Glutamatergic neuron (in vitro differentiated cells): ENCODE measurements at places on chromosomes 1 and 21.
A peak's percentile ranks its signal among the peaks of the same experiment; 100 is the strongest.

- no peak for DNase-seq
Measured at GRCh38 chr1:235239851-235240250, 78.8 kb upstream of the RBM34 start.

DNA sequence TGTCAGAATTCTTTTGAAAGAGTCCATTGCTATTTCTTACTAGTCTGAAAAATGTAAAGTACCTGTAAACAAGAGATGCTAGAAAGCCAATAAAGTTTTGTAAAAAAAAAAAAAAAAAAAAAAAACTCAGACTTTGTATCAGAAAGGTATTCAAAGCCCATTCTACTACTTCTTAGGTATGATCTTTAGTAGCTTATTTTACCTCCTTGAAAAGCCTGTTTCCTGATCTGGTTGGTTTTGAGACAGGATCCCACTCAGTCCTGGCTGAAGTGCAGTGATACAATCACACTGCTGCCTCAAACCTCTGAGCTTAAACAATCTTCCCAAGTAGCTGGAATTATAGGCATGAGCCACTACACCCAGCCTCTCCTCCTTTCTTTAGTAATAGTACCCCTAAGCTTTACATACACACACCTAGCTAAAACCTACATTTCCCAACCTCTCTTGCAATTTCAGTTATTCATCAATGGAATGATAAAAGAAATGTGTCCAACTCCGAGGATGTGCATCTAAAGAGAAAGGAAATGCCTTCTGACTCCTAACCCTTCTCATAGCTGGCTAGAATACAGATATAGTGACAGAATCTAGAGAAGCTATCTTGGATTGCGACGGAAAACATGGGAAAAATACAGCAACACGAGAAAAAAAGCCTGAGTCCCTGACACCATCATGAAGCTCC, 30.6 kb downstream of the EPS15 start:
- DNase-seq = no peak

- no peak for DNase-seq
Measured at GRCh38 chr1:70142075-70142474, 63.3 kb downstream of the LRRC40 start.

DNA sequence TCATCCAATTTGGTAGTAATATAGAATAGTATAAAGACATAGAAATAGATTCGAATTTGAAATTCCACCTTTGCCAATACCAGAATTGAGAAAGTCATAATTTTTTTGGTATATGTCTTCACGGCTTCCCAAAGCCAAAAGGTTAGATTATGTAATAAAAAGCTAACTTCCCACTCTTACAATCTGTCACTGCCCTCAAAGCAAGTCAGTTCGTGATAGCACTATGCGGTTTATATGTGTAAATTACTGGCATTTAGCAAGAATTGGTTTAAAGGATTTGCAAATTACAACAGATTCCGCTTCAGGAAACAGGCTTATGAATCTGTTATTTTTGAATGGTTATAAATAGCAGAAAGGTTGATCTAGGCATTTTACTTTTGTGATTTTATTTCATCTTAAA, 679.4 kb upstream of the ADGRL2 start:
- DNase-seq = no peak

DNA sequence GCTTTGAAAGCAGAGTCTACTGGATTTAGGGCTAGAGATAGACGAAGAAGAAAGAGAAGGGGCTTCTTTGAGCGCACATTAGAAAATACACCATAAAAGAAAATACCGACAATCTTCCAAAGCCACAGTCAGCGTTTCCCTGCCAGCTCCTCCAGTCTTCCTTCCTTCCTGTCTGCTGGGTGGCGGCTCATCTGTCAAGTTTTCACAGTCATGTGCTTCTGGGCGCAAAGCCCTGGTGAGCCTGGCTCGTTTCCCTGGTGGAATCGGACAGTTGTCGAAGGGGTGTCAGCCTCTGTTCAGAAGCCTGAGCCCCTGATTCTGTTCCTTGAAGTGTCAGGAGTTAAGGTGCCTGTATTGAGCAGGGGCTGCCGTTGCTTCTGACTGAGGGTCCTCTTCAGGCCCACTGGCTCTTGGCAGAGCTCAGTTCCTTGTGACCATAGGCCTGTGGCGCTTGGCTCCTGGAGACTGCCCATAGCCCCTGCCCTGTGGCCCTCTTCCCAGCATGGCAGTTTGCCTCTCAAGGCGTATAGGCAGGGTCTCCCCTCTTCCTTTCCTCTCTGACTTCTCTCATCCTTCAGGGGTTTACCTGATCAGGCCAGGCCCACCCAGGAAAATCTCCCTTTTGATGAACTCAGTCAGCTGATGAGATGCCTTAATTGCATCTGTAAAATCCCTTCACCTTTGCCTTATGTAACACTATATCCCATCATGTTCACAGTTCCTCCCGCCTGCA, 58.6 kb downstream of the ADARB1 start:
- no peak for DNase-seq

- DNase-seq = no peak
Measured at GRCh38 chr1:32981003-32981901, 16.6 kb upstream of the RNF19B start.

DNA sequence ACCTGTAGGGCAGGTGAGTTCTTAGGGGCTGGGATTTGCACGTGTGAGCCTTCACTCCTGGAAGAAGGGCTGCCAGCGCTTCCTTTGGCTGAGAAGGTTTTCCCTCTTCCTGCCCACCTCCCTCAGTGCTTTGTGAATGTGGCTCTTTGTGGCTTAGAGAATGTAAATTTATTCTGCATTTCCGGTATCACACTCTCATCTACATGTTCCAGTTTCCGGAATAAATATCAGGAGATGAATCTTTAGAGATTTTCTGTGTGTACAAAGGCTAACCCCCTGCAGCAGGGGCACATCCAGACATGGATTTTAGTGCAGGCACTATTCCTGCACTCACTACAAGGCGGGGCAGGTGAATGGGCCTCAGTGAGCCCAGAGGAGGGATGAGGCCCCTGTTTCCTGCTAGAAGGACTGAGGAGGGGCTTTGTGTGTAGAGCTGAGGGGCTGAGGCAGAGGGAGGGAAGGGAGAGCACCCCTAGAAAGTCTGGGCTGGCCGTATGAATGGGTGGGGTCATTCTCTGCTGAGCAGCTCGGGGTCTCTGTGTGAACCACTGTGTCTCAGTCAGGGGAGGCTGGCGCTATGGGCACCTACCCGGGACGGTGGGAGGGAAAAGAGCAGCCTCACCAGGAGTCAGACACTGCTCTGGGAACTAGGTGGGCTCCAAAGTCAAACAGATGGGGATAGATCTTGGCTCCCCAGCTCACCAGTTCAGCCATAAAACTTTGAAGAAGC, 207.5 kb downstream of the MATN1 start:
- no peak for DNase-seq

DNA sequence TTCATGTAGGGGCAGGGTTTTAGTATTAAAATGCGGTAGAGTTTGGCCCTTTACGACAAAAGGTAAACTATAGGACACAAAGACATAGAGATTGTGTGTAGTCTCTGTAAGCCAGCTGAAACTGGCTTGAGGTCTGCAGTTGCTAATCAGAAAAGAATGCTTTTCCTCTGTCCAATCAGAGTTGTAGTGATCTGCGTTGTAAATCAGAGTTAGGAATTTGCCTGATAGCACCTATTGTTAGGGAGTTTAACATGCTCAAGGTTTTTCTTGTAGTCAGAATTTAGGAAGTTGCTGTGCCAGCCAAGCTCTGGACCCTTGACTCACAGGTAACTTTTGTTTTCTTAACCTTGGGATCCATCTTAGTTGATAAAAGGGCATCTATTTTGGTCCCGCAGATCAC, 61.2 kb upstream of the VTCN1 start:
- no peak for DNase-seq

DNA sequence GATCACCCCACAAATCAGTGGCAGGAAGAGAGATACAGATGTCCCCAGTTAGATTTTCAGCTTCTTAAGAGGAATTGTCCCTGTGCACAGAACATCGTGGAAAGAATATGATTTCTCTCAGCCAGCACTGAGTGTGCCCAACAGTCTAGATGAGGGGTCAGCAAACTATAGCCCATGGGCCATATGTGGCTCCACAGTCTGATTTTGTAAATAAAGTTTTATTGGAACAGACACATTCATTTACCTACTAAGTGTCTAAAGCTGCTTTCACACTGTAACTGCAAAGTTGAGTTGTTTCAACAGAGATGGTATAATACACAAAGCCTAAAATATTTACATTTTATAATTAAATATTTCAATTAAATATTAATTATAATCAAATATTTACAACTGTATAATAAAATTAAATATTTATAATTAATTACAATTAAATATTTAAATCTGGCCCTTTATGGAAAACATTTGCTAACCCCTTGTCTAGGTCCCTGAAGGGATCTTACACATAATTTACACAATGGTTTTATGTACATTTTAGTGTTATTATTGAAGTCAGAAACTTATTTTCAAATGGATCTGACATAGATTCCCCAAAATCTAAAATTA, 407.6 kb downstream of the PTPRU start:
- DNase-seq = no peak

DNA sequence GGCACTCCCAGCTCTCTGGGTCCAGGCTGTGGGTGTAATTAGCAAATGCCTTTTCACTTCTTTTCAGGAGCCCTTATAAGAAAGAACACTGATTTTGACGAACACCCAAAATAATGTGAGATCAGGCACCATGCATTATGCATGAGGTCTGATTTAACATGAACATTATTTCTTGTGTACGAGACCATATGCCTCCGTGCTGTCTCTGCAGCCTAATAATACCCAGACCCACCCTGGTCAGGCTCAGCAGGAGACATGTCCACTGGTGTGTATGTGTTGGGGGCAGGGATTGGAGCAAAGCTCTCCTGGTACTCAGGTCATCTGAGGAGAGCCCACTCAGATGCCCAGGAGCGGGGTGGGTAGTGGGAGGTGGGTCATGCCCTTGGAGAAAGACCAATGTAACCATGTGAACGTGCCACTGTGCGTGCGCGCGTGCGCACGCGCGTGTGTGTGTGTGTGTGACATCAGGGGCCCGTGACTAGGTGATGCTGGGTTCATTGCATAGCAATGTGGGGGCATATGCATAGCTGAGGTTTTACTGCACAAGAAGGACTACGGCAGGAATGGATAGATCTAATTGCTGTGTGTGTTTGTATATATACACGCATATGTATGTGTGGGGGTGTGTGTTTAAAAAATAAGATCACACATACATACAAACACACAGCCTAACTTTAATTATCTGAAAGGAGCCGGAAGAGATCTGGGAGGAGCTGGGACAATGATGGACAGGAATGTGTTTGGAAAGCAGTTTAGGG, 7.1 kb downstream of the POU3F1 start:
- DNase-seq = no peak

GRCh38 chr1:46133181-46133658, 791 bp upstream of the PIK3R3 start:
- peak; percentile 84 for DNase-seq

- no peak for DNase-seq
Measured at GRCh38 chr1:89064632-89065031, 376 bp downstream of the GBP1 start.

- no peak for DNase-seq
Measured at GRCh38 chr1:27275696-27276095, 41.3 kb downstream of the WDTC1 start.

DNA sequence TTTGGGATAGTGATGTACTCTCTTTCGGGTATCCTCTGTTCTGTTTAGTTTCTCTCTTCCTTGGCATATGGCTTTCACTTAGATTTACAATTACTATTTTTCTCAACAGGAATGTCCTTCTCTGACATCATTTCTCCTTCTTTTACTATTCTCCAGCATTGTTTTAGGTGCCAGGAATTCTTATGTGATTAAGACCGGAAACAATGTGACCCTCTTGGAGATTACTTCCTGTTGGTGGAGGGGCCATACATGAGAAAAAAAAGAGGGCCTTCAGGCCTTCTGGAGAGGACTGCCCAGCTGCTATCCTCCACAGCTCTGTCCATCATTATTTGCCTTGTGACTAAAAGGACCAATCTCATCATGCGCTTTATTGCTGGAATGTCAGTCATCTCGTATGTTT, 50.4 kb upstream of the ADAMTS5 start:
- no peak for DNase-seq

DNA sequence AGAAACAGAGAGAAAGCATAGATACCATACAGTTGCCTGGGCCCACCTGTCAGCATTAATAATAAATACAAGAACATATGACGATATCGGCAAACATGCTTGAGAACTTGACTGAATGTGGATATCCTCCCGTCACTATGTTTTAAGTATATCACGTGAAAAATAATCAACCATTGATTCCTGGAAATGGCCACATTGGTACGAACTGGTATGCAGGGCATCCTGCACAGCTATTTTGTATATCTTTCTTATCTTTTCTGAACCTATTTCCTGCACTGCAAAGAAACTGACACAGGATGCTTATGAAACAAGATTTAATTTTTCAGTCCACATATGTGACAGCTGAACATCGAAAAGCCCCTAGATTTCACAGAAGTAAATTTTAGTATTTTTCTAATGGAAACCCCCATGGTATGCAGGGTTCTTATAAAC, 22.8 kb upstream of the RGS1 start:
- no peak for DNase-seq

DNA sequence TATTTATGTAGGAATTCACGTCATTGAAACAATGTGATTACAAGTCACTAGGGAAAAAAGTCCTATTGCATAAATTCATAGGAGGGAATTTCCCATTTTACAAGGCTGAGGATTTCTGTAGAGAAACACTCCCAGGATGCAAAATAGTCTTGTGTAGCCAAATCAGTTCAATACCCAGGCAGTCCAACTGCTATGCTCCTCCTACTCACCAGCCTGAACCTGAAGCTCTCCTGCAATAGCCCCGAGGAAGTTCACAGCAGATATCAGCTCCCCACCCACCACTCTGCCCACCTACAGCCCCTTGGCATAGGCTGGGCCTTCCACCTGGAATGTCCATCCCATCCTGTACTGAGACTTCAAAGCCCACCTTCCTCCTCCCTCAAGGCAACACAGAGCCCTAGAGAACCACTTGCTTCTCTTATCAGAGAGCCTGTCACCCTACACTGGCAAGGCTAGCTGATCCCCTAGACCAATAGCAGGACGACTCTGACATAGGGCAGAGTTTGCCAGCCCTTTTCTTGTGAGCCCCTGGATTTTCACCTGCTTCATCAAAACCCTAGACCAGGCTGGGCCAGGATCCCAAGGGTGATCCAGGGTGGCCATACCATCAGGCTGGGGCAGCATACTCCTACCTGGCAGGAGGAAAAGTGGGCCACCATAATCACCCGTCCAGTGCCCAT, 1.5 kb downstream of the LSS start:
- DNase-seq = no peak

DNA sequence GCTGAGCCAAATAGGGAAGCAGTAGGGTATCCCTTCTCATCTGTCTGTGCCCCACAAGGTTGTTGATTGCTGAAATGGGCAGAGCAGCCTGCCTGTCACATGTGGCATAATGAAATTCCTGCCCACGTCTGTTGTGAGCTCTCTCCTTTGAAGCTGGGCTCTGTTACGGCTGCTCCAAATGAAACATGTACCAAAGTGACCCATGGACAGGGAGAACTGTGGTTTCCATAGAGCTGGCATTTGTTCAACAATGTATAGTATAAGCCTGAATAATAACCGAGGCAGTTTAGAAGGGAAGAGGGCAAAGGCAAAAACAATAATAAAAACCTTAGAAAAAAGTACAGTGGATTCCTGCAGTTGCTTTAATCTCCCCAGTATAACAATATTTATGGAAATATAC, 149.7 kb downstream of the LYPLAL1 start:
- DNase-seq = no peak

GRCh38 chr1:155649676-155650075, 38.9 kb downstream of the YY1AP1 start:
- no peak for DNase-seq
